ENCODE measurements at places on chromosomes 6 and 20. TPM values are rescaled to one million over a fixed set of nuclear protein-coding genes. Genes with fewer than 3 reads are reported as not detected.

Gene CLPSL2
- polyA plus RNA-seq = not detected

Gene RIN2
- polyA plus RNA-seq = 20.2 TPM

Gene KCNQ5
- not detected for polyA plus RNA-seq

Gene CAGE1
- not detected for polyA plus RNA-seq

Gene SLC16A10
- 5.9 TPM for polyA plus RNA-seq

Measured in kidney (tissue), 22 donors.